ENCODE measurements at places on chromosomes 3 and 15. TPM values are rescaled to one million over a fixed set of nuclear protein-coding genes. Genes with fewer than 3 reads are reported as not detected.
A peak's percentile ranks its signal among the peaks of the same experiment; 100 is the strongest.

DNA sequence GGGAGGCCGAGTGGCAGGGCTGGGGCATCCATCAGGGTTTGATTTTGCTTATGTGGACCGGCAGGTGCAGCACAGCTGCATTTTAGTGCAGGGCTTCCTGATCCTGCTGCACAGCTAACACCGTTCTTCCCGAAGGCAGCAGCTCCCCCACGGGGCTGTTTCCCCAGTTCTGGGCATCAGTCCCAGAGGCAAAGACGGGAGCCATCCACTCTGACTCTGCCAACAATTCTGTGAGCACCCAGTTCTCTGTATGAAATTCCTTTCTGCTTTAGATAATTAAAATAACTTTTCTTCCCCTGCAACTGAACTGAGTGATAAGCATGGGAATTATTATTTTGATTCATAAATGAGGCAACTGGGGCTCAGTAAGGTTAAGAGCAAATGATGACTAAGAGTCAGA lies 262.9 kb upstream of the ATP10A start:
- no peak for DNase-seq

DNA sequence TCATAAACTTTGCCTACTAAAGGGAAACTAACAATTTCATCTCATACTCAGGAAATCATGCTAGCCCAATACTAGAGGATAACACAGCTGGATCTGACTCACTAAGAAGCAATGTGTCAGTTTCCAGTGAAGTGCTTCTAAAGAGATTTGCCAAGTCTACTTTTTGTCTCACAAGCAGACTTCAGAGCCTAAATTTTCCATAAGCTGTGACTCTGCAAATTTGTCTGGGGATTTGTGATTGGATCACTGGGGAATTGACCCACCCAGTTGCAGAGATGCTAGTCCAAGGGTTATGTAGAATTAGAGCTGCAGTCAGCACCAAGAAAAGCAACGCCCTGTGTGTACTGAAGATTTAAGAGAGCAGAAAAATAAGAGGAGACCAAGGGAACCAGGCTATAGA lies 647.1 kb downstream of the NTRK3 start:
- no peak for DNase-seq

DNA sequence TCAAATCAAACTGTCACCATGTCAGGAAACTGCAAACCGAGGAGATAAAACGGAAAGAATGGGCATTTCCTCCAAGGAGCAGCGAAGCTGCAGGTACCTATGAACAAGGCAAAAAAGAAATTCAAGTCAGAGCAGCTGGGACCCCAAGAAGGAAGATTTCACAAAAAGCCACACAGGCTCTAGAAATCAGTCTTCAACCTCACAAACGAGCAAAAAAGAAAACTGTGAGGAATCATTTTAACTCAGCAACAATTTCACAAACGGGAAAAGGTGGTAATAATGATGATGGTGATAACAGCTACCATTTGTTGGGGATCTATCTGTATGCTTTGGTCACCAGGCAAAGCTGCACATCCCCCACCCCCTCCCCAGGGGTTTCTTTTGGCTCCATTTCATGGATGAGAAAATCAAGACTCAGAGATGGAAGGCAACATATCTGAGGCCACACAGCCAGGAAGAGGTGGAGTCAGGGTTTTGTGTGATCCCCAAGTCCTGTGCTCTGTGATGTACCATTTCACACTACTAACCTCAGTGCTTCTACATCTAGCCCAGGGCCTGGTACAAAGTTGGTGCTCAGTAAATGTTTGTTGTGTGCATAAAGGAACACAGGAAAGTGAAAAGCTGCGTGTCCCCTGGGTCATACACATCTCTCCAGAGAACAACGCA lies 109.9 kb downstream of the IQSEC1 start:
- no peak for DNase-seq

DNA sequence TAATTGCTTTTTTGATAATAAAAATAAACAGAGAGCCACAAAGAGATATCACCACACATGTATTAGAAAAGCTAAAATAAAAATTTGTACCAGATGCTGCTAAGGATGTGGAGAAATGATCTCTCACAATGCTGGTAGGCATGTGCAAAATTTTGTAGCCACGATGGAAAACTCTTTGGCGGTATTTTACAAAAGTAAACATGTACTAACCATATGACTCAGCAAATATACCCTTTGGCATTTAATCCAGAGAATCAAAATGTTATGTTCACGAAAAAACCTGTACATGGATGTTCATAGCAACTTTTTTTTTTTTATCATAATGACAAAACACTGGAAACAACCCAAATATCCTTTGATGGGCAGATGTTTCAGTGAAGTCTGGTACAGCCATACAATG lies 261.2 kb downstream of the LPP start:
- no peak for DNase-seq

- no peak for DNase-seq
Measured at GRCh38 chr15:68200016-68200861, 4.9 kb downstream of the CALML4 start.

- peak; percentile 77 for DNase-seq
Measured at GRCh38 chr15:71611553-71612396, 198.6 kb upstream of the NR2E3 start.

GRCh38 chr15:85792912-85793590 lies 1.7 kb downstream of the KLHL25 start:
- DNase-seq, result no peak

Gene GOLGA8T
- 1.5 TPM for total RNA-seq

Gene CD96
- total RNA-seq, result 1.7 TPM

Gene HIGD2B
- total RNA-seq, result not detected
